ENCODE measurements at places on chromosomes 1 and 21.

GRCh38 chr1:55015123-55015522, 16.4 kb downstream of the BSND start:
- DNase-seq, result no peak

DNA sequence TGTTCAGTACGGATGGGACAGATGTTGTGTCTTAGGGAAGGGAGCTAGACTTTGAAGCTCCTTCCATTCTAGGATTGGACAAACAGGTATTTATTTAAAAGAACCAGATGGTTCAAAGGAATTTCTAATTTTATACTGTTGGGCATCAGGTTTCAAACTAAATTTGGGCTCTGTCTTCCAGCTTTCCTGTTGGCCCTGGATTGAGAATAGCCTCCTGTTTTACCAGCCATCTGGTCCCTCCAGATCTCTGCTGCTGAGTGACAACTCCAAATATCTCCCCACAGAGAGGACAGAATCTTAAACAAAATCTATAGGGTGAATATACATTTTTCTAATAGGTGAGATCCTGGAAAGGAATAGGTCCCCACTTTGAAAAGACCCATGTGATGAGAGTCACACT, 52.5 kb upstream of the CNIH3 start:
- no peak for DNase-seq

DNA sequence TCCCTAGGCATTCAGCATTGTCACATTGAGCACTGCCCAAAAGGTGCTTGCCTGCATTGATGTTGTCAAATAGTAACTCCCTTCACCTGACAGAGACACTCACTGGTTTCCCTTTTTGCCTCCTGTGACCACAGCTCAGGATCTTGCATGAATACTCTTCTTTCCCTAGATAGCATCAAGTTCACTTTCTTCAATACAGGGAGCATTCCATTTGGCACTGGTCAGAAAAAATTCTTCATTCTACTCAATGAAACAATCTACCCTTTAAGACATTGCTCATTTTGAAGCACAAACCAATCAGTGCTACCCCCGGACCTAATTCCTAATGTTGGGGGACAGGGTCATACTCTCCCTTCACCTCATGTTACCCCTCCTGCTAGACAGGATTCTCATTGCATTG, 319.0 kb upstream of the SNX7 start:
- no peak for DNase-seq

DNA sequence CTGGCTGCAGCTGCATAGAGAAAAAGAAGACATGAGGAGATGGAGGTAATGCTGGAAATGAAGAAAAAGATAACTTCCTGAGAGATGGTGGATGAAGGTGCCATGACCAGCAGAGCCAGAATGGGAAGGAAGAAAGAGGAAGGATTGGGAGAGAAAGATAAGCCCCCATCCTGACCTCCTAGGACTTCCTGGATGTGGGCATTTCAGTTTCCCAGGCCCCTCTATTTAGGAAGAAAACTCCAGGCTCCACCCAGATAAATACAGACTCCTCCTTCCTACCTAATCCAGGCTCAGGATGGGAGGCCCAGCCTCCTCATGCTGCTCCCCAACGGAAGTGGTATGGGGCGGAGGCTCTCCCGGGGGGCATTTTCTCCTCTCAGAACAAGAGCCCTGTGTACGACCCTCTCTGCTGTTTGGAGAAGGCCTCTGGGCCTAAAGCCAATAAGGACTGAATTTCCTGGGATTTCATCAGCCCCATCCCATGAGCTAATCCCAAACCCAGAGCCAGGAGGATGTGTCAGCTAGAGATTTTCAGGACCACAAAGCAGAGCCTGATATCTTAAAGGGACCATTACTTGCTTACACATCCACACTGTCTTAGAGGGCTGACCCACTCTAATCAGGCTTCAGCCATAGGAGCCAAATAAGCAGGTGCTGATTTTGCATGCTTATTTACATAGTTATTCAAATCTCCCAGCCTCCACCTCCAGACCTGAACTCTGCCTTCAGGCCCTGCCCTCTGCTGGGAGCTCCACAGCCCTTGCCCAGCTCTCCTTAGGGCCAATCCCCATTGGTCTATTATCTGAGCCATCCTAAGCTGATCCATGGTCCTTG, 5.1 kb upstream of the ARHGEF2 start:
- DNase-seq, result no peak

- DNase-seq, result no peak
Measured at GRCh38 chr1:110455151-110455550, 4.2 kb downstream of the PROK1 start.

DNA sequence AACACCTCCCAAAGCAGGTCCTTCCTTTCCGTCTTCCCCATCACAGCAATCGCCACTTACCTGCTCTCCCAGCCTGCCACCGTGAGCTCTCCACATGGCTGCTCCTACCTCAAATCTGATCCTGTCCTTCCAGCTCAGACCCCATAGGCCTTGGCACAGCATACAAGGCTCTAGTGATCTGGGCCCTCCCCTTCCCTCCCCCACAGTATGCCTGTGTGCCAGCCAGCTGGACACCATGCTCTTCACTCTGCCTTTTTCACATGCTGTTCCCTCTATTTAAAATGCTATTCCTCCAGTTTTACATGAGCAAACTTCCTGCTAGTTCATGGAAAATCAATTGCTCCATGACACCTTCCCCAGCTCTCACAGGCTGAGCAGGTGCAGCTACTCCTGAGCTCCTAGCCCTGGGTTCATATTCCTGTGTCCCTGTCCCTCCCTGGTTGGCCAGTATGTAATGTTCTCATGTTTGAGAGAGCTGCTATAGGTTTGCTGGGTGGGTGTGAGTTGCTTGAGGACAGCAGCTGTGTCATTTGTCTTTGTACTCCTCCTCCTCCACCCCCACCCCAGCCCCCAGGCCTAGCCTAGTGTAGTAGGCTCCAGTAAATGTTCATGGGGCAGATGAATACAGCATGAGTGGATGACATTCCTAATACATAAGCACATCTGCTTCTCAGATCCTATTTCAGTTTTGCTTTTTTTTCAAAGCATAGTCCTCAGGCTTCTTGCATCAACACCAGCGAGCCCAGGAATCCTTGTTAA, 6.3 kb upstream of the TNNT2 start:
- DNase-seq, result no peak

DNA sequence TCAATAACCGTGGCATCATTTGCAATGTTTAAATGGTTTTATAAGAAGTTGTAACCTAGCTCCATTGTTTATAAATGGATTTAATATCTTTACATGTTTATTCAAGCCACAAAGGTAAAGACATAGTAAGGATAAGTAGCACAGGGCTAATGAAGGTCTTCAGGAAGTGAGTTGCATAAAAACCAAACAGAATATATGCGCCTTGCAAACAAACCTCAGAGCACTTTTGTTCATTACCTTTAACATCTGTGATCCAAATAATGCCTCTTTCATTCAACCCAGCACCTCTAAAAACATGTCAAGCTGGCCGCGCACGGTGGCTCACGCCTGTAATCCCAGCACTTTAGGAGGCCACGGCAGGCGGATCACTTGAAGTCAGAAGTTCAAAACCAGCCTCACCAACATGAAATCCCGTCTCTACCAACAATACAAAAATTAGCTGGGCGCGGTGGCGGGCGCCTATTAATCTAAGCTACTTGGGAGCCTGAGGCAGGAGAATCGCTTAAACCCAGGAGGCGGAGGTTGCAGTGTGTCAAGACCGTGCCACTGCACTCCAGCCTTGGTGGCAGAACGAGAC, 25.3 kb downstream of the BRINP3 start:
- no peak for DNase-seq

GRCh38 chr1:210687582-210688279, 359.0 kb downstream of the HHAT start:
- DNase-seq, result no peak

DNA sequence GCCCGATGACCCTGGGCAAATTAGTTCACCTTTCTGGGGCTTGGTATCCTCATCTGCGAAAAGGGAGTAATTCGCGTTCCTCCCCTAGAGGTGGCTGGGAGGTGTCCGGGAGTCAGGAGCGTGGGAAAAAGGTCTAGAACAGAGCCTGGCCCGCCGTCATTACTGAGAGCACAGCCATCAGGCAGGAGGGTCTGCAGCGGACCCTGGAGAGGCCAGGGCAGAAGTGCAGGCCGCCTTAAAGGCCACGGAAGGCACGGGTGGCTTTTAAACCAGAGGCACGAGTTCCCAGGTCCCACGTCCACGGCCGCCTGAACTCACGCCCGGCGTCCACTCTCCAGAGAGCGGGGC, 850 bp downstream of the PANK4 start:
- DNase-seq, result peak; percentile 30

DNA sequence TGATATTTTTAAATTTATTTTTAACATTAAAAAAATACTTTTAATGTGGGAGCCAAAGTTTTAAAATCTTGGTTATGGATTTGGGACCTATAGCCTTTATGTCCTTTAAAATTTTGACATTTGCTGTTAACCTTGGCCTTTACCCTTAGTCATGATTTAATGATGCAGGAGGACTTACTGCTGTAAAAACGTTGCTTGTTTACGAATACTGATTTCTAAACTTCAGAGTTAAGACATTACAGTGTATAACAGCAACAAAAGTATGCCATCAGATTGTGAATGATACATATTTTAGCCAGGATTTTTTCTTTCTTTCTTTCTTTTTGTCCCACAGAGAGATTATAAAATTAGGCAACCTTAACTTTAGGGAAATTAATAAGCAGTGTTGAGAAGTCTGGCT, 8.9 kb downstream of the RBM15 start:
- DNase-seq, result no peak

DNA sequence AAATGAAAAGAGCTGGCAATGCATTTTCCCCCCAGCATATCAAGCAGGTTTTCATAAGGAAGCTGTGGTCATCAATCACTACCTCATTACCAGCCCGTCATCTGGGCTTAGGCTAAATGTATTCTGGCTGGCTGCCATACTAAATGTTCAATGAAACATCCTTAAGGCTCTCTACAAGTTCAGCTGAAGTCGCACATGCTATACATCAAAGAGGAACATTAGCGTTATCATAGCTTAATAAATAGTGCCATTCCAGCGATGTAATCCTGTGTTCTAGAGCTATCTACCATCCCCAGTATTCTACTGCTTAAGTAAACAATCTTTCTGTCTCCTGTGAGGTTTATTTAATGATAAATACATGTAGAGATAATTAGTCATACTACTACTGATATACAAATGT, 288.8 kb downstream of the DPYD start:
- DNase-seq, result no peak

- DNase-seq, result no peak
Measured at GRCh38 chr1:224737353-224737727, 121.2 kb downstream of the CNIH3 start.

- no peak for DNase-seq
Measured at GRCh38 chr1:207808322-207808705, 56.5 kb downstream of the CD46 start.

- no peak for DNase-seq
Measured at GRCh38 chr1:18324246-18324645, 156.5 kb upstream of the KLHDC7A start.

Data from stimulated activated naive CD8-positive, alpha-beta T cell treated with anti-CD3 and anti-CD28 coated beads, Interleukin-15, Interleukin-2, amounts not matched to agents 100 U/mL and 50 U/mL, for 24 hours (primary cell).